OCI-M1 (cell line): ENCODE measurements at places on chromosomes 11 and 22.

GRCh38 chr22:21652010-21652546, 10.0 kb downstream of the SDF2L1 start:
- peak; percentile 97 for DNase-seq

GRCh38 chr22:46797355-46797754, 34.9 kb downstream of the TBC1D22A start:
- no peak for DNase-seq

GRCh38 chr11:12117611-12118010, 7.2 kb downstream of the MICAL2 start:
- no peak for DNase-seq

DNA sequence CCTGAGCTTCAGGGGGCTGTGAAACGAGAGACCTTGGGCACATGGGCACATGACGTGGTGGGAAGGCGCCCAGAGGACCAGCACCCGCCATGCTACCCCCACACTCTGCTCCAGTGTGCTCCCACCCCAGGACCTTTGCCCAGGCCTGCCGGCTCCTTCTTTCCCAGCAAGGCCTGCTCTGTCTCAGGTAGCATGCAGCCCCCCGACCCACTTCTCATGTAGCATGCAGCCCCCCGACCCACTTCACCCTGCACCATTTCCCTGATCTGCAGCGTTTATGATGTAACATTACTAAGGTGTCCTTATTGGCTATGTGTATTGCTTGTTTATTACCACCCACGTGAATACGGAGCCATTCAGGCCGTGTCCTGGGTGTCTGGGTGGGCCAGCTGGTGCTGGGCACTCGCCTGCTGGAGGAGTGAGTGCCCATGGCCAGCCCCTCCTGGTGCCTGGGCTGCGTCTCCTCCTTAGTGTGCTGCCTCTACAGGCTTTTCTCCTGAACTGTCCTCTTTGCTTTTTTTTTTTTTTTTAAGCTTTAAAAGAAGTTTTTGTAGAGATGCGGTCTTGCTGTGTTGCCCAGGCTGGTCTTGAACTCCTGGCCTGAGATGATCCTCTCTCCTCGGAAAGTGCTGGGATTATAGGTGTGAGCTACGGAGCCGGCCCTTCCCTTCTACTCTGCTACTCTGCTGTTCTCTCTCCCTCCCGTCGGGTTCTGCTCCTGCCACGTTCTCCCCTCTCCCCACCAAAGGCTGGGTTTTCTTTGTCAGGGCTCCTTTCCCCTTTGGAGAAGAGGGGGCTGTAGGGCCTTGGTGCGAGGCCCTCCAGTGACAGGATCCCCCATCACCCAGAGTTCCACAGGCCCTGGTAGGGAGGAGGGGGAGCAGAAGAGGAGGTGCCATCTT, 29.4 kb downstream of the LRP5 start:
- DNase-seq = no peak

- DNase-seq = no peak
Observed at GRCh38 chr11:132256528-132257279, 886.3 kb downstream of the NTM start.

- peak; percentile 9 for DNase-seq
Observed at GRCh38 chr22:43796567-43796966, 15.5 kb downstream of the EFCAB6 start.

DNA sequence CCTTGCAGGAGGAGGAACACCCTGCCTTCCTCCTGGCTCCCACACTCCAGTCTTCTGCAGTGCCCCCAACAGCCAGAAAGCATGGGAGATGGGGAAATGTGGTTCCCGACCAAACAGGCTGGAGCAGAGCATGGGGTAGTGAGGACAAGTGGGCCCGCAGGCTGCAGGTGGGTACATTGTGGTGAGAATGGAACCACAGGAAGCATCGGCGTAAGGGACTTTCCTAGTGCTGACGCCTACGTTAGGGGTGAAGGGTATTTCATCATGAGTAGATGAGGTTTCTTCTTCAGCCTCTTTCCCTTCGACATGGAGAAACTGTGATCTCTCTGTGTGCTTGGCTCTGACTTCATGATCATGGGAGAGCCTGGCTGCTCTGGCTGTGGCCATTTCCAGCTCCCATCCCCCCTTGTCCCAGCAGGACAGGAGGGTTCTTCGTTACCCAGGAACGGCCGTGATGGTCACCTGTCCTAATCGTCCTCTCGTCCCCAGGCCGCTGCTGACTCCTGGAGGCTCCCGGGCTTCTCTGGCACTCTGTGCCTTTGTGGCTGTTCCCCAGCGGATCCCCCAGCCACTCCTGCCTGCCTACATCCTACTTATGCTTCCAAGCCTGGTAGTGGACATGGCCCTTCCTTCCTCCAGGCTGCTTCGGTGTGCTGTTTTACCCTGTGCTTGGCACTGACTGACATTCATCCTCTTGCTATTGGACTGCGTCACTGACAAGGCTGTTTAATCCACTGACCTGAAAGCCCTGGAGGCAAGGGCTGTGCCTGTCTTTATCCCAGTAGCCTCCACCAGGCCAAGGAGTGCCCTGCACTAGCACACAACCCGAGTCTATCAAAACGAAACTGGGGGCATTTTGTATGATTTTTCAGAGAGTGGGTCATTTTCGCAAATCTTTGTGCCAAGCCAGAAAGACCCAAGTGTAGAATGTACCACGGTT, 65.2 kb upstream of the CECR2 start:
- no peak for DNase-seq

DNA sequence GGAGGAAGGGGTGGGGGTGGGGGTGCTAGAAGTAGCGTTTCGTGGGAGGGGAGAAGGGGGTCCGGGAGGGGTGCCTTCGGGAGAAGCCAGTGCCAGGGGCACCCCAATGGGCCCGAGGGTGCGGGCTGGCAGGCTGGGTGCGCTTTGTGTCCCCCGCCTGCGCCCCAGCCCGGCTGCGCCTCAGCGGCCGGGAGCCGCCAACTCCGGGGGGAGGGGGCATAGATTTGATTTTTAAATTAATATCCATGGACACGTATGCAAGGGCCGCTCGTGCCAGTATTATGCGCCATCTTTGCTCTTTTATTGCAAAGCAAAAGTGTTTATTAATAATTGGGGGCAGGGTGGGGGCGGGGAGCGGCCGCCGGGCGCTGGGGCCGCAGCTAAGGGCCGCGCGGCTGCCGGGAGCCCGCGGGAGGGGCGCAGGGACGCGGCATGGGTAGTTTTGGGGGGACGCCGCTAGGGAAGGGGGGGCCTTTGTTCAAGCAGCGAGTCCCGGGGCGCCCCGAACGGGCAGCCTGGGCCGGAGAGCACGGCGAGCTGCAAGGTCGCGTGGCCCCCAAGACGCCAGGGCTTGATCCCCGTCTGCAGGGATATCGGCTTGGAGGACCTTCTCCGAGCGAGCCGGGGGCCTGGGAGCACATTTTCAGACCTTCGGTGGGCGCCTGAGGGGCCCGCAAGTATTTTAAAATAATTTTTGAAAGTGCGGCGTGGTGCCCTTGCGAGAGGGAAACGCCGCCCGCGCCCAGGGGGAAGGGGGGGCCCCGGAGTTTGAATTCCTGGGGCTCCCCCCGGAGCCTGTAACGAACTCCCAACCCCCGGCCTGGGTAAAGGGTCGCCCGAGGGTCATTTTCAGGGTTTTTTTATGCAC, 959 bp downstream of the CCND1 start:
- DNase-seq = peak; percentile 80

DNA sequence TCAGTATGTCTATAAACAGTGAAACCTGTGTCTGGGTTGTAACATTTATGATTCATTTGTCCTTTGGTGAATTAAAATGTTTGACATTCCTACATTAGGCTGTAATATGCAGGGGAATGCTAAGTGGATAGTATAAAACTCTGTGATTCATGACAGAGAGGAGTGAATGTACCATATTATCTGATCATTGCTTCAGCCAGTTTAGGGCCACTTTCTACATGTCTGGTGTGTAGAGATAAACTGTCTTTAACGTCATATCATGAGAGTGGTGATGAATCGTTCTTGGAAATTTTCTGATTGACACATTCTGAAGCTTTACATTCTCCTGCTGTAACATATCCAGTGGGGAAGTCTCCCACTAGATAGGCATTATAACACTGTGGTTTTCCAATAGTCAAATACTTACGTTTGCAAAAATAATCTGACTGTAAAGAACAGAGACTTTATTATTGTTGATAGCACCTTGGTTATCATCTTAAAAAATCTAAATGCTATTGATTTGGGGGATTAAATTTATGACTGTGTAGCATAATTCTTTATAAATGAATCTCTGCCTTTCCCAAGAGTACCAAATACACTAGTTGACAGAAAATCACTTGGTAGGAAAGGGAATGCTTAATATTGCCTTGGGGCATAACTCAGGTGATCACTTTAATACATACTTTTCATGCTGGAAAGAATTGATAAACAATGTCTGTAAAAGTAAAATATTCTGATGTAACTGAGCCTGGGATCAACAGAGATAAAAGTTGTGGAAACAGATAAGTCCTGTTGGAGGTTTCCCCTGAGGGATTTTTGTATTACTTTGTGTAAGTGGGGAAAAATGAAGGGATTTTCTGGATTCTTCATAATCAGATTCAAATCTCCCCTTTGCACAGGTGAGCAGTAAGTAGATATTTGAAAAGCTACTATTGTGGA, 427.9 kb downstream of the JRKL start:
- DNase-seq = peak; percentile 95

GRCh38 chr22:46911346-46911745, 148.9 kb downstream of the TBC1D22A start:
- no peak for DNase-seq

GRCh38 chr11:95524314-95525036, 265.1 kb downstream of the FAM76B start:
- no peak for DNase-seq

DNA sequence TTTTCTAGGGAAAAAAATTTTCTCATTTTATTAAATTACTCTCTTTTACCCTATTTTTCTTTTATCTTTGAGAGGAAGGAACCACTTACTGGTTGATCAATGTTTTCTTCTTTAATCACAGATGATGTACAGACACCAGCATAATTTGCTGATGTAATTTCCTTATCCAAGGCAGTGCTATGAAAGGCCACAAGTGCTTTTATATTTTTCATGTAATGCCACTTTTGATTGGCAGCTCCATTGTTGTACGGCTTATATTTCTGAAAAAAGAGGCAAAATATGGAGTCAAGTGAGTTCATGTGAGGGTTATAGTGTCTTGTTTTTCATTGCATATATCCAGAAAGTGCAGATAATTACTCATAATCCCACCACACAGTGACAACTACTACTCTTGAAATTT, 322.7 kb upstream of the MPPED2 start:
- DNase-seq = no peak

DNA sequence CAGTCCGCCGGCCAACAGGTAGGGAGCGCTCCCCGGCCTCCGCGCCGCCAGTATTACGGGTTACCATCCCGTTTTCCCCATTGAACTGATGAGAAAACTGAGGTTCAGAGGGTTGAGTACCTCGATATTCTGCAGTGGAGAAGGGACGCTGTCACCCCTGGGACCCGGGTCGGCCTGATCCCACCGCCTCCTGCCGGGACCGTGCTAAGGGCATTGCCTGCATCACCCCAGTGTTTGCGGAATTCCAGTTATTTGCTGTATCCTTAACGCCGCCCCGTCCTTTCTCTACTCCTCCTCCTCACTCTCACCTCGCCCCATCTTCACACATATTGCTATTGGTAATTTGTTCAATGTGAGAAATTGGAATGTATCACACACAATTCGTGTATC, 370 bp upstream of the A4GALT start:
- DNase-seq = no peak

DNA sequence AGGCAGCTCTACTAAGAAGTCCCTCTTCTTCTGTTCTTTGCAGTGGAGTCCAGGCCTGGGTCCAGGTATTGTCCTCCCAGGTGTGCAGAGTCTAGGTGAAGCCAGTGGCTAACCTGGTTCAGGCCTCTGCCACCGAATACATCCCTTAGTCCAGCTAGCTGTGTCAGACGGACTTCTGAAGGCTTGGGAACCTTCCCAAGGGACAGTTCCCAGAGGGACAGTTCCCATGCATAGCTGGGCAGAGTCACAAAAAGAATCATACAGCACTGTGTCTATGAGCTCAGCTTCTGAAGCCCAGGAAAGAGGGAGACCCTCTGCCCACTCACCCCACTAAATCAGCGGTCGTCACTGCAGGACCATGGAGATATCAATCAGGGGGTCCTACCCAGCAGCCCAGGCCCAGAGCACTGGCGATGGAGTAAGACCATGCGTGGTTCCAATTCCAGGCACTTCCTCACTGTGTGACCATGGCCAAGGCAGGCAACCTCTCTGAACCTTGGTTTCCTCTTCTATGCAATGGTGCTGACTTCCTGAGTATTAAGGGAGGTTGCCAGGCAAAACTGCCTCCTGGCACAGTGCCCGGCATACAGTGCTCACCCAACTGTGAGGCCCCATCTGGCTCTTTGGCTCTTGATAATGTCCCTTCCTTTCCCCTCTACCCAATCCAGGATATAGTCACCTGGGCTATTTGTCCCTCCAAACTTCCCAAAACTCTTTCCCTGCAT, 3.4 kb downstream of the MS4A10 start:
- DNase-seq = no peak

DNA sequence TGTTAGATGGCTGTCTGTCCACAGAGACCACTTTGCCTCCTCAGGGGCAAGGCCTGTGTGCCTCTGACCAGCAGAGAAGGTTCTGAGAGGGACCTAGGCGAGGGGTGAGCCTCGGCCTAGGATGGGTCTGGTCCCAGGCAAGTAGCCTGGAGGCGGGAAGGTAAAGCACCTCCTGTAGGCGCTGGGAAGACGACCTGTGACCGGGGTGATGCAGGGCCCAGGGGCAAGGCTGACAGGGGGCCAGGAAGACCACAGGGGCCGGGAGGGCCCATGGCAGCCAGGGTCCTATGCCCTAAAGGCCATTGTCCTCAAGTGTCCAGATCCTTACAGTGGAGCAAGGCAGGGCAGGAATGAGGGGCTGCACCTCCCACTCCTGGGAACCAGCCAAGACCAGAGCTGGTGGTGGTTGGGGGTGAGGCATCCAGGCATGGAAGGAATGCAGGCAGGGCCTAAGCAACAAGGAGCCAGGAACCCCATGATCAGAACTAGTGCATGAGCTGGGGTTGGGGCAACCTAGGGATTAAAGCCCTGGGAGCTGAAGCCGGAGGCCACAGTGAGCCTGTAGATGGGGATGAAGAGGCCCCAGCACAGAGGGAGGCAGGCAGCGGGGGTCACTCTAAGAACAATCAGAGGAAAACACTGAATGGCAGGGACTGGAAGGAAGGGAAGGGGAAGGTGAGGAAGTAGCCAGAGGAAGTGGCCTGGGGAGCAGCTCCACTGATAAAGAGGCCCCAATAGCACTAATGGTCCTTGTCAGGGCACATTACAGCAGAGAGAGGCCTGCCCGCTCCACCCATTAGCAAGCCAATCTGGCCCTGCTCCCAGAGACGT, 32.9 kb upstream of the KLHL35 start:
- DNase-seq = no peak

DNA sequence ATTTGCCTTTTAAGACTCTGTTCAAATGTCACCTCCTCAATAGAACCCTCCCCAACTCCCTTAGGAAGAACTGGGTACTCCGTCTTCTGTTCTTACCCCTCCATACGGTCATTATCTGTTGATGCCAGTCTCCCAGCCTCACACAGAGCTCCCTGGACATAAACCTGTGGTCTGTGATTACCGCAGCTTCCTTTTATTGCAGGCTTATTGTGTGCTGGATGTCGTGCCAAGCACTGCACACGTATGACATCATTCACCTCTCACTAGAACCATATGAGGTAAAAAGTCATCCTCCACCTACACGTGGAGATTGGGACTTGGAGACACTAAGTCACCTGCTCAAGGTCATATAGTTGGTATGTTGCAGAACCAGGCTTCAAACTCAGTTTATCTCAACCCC, 15.3 kb downstream of the PTPN5 start:
- DNase-seq = peak; percentile 79
